Fibroblast of skin of scalp (primary cell): ENCODE measurements at places on chromosomes 13 and 19.

- no peak for DNase-seq
Measured at GRCh38 chr19:31883296-31883990, 462.0 kb upstream of the ZNF507 start.

- no peak for DNase-seq
Measured at GRCh38 chr13:33252135-33252534, 33.4 kb downstream of the STARD13 start.

DNA sequence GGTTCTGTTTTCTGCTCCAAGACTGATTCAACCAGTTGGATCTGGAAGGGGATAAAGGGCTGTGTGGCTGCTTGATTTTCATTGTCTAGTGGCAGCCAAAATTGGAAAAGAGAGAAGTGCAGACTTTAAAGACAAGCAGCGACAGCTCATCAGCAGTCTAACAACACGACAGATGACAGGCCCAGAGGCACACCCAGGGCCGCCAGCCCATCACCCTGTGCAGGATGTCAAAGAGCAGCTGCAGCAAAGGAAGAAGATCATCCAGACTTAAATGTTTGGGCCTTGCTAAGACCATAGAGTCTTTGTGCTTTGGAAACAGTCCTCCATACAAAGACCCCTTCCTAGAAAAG is 421.0 kb upstream of the KLF12 start:
- DNase-seq, result no peak

DNA sequence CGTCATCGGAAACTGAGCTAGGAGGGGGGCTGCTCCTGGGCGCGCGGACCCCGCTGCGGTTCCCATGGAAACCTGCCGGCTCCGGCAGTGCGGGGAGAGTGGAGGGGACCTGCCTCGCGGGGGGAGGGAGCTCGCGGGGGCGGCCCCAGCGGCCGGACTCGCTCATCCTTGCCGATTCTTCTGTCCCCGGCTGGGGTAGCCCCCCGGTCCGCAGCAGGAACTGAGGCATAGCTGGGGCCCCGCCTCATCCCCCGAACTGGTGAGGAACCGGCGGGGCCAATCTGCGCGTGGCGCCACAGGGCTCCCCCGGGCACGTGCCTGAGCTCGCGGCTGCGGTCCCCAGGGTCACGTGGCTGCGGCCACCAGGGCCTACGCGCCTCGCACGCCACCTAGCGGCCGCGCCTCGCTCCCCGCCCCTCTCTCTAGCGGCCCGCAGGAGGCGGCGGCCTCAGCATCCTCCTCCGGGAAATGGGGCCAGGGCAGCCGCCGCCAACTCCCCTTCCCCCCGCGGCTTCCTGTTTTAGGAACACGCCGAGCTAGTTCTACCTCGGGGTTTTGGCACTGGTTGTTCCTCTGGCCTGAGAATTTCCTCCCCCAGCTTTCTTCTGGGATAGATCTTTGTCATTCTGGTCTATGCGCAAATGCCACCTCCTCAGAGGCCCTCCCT is 1.7 kb upstream of the ELAVL3 start:
- peak; percentile 84 for DNase-seq

DNA sequence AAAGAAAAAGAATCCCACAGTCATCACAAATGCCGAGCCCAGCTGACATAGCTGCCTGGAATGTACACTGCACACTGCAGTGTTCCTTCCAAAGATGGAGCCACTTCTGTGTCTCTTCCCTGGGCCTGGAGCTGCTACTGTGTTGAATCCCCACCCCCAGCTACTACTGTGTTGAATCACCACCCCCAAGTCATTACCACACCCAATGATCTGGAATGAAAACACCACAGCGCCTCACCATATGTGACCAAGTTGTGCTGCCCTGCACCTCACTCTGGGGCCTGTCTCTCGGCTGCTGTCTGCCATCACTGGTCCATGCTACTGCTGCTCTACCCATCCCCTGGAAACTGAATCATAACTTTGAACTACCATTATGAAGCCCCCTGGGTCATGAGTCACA is 861.2 kb downstream of the UQCRFS1 start:
- DNase-seq, result peak; percentile 76

GRCh38 chr19:16076958-16077611 is 790 bp downstream of the TPM4 start:
- peak; percentile 61 for DNase-seq
